Karpas-422 (cell line): ENCODE measurements at places on chromosomes 13 and 19. TPM values are rescaled to one million over a fixed set of nuclear protein-coding genes. Genes with fewer than 3 reads are reported as not detected.

- no peak within 1 kb of the TSS for H3K27ac ChIP-seq
- no peaks in the 10 kb centered on the region for H3K36me3 ChIP-seq
- H3K4me3 ChIP-seq: no peak within 1 kb of the TSS
- peak; percentile 69 for DNase-seq
- H3K4me1 ChIP-seq: peaks cover 11% of the 10 kb centered on the region
Measured at GRCh38 chr19:917323-918151, at the start of gene KISS1R. KISS1R (plus strand) TSS chr19:917333; CDS start chr19:917503, 170 bp downstream.

- no peak for DNase-seq
- no peaks in the 10 kb centered on the region for H3K27me3 ChIP-seq
- no peak overlapping the region for H3K27ac ChIP-seq
Measured at GRCh38 chr13:85900521-85900920, 101.3 kb upstream of the SLITRK6 start.

DNA sequence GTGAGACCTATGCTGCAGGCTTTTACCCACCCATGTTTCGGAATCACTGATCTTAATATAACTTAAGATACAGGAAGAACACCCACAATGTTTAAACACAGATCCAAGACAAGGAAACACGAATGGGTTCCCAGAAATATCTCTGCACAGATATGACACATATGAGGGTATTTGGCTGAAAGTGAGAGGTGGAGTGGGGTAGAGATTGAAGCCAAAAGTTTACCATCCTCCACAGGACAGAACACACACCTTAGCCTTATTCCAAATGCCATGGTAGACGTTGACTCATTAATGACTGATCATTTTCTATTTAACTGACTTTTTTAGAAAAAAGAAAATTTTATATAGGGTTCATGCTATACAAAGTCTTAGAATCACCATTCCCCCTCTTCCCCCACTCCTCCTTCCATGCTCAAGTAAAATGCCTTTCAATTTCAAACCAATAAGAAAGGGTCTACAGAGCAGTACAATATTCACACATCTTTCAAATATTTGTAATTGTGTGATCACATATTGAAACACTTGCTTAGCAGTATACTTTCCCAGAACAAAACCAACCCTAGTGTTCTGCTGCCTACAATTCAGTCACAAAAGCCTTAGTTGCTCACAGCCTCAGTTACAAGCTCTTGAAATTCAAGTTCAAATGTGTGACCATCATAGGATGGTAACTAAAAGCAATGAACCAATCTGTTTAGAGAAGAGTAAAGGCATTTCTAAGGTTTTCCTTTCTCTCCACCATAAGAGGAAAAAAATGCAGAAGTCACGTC lies 11.8 kb upstream of the DOCK9 start:
- no peaks in the 10 kb centered on the region for H3K36me3 ChIP-seq
- H3K4me3 ChIP-seq: no peak overlapping the region
- H3K27me3 ChIP-seq: no peaks in the 10 kb centered on the region
- DNase-seq: no peak
- no peaks in the 10 kb centered on the region for H3K4me1 ChIP-seq

DNA sequence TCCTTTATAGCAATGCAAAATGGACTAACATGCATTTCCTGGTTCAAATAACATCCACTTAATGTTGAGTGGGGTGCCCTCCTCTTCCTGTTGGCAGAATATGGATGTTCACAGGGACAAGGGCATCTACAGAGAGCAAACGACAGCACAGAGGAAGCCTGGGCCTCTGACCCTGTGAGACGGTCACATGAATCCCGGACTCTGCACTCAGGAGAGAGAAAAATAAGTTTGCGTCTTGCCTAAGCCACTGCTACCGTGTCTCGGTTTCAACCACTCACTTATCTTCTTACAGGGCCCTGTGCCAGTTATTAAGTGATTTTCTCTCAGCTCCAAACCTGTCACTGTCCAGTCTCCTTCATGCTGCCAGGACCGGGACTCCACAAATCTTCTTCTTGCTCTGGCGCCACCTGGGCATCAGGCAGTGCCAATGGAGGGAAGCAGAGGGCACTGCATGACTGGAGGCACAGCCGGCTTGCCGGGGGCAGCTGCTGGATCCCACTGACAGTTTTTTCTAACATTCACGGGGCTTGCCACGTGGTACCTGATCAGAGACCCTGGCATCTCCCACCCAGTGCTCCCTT lies 11.8 kb downstream of the LIG1 start:
- no peak for DNase-seq
- no peaks in the 10 kb centered on the region for H3K4me1 ChIP-seq
- H3K27me3 ChIP-seq: no peaks in the 10 kb centered on the region
- H3K4me3 ChIP-seq: no peak overlapping the region

DNA sequence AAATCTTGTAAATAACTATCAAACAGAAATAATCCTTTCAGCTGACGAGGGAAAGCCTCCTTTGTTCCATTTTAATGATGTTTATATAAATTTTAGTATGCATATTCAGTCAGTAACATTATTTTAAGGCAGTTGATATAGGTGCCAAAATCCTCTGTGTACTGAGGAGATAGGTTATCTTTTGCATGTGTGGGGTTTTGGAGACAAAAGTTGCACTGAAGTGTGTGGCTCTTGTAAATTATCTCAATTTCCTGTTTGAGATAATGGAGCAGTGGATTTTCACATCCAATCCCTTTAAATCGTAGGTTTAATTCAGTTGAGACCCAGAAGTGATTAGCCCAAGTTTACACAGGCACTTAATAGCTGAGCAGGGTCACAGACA lies 106.6 kb downstream of the RGCC start:
- H3K27ac ChIP-seq: no peak overlapping the region
- H3K27me3 ChIP-seq: no peaks in the 10 kb centered on the region
- DNase-seq: no peak
- H3K4me1 ChIP-seq: no peaks in the 10 kb centered on the region
- no peak overlapping the region for H3K4me3 ChIP-seq
- no peaks in the 10 kb centered on the region for H3K36me3 ChIP-seq

GRCh38 chr13:67119481-67119894 lies 110.6 kb downstream of the PCDH9 start:
- no peaks in the 10 kb centered on the region for H3K27me3 ChIP-seq
- no peak overlapping the region for H3K27ac ChIP-seq
- DNase-seq: no peak
- H3K4me3 ChIP-seq: no peak overlapping the region
- no peaks in the 10 kb centered on the region for H3K4me1 ChIP-seq
- H3K36me3 ChIP-seq: no peaks in the 10 kb centered on the region

GRCh38 chr19:35750167-35750566 lies 1.8 kb downstream of the LIN37 start:
- H3K27me3 ChIP-seq: no peaks in the 10 kb centered on the region
- H3K27ac ChIP-seq: no peak overlapping the region
- H3K36me3 ChIP-seq: no peaks in the 10 kb centered on the region
- peak overlapping the region; percentile 7; the same call in 1 of the 2 replicates for H3K4me3 ChIP-seq

- H3K4me1 ChIP-seq: peaks cover 31% of the 10 kb centered on the region
- peak overlapping the region; percentile 19; the same call in 1 of the 2 replicates for H3K4me3 ChIP-seq
- no peaks in the 10 kb centered on the region for H3K36me3 ChIP-seq
- no peak overlapping the region for H3K27ac ChIP-seq
- no peak for DNase-seq
Measured at GRCh38 chr13:33109271-33109697, 93.1 kb downstream of the KL start.

GRCh38 chr19:8456064-8456463 lies 11.3 kb downstream of the HNRNPM start:
- no peak overlapping the region for H3K4me3 ChIP-seq
- H3K27ac ChIP-seq: no peak overlapping the region
- no peak for DNase-seq
- H3K27me3 ChIP-seq: no peaks in the 10 kb centered on the region
- peaks cover 50% of the 10 kb centered on the region; the same call in 1 of the 2 replicates for H3K36me3 ChIP-seq
- H3K4me1 ChIP-seq: peaks cover 27% of the 10 kb centered on the region

DNA sequence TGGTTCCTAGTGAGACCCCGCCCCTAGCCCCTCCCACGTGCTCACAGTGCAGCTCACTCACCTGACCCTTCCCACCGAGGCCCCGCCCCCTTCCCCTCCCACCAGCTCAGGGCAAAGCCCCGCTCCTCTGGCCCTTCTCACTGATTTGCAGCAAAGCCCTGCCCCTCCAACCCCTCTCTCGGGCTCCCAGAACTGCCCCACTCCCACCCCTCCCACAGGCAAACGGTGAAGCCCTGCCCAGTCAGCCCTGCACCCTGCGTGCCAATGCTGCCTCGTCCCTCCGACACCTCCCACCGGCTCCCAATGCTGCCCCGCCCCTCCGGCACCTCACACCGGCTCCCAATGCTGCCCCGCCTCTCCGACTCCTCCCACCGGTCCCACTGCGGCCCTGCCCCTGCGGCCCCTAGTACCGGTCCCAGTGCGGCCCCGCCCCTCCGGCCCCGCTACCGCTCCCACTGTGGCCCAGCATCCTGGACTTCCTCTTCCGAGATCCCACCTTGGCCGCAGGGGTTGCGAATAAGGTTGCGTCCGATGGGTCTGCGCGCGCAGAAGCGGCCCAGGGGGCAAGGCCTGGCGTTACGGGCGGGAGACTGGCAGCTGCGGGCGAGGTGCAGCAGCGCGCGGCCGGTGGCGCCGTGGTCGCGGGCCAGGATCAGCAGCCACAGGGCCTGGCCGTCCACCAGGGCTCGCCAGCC lies 834 bp downstream of the FBXO27 start:
- no peaks in the 10 kb centered on the region for H3K27me3 ChIP-seq
- H3K4me3 ChIP-seq: peak overlapping the region; percentile 71
- peaks cover 16% of the 10 kb centered on the region for H3K4me1 ChIP-seq
- DNase-seq: peak; percentile 92

GRCh38 chr19:38401148-38401547 lies 1.7 kb upstream of the FAM98C start:
- H3K4me1 ChIP-seq: peaks cover 8% of the 10 kb centered on the region
- no peak overlapping the region for H3K27ac ChIP-seq
- no peak for DNase-seq
- H3K36me3 ChIP-seq: no peaks in the 10 kb centered on the region
- H3K4me3 ChIP-seq: no peak overlapping the region

DNA sequence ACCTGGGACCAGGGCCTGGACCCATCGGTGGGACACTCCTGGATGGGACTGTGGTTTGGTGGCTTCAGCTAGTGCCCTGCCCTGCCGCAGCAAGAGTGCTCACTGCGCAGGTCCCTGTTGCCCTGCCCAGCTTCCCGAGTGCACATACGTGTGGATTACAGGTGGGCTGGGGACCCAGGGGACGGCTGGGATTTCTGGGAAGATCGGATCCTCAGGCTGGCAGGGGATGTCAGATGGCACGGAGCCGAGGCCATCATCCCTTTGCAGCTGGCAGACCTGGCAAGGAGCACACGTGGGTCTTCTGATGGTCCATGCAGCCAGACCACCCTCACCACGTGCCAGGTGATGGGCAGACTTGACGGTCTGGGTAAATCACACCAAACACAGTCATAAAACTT lies 69.3 kb downstream of the CHST8 start:
- DNase-seq: no peak
- H3K4me3 ChIP-seq: no peak overlapping the region
- no peaks in the 10 kb centered on the region for H3K36me3 ChIP-seq
- H3K27me3 ChIP-seq: no peaks in the 10 kb centered on the region
- H3K27ac ChIP-seq: no peak overlapping the region
- no peaks in the 10 kb centered on the region for H3K4me1 ChIP-seq

TEX26 gene
- total RNA-seq: not detected in 2 replicates

UBE2L5 gene
- not detected in 2 replicates for total RNA-seq

ZNF433 gene
- total RNA-seq: 4.4 and 6.0 TPM in 2 replicates

FGF22 gene
- total RNA-seq: not detected in 2 replicates

ZNF610 gene
- total RNA-seq: 12.6 and 20.1 TPM in 2 replicates

ZIC5 gene
- not detected in 2 replicates for total RNA-seq

RNF225 gene
- 0.90 and 0.97 TPM in 2 replicates for total RNA-seq

APOC1 gene
- not detected in 2 replicates for total RNA-seq

KLK14 gene
- total RNA-seq: 0.48 TPM in 1 of 2 replicates, not detected in the other
